ENCODE measurements at places on chromosomes 7 and 10. TPM values are rescaled to one million over a fixed set of nuclear protein-coding genes. Genes with fewer than 3 reads are reported as not detected.

AKR1C4 gene
- not detected for total RNA-seq

EZH2 gene
- total RNA-seq: 19.6 TPM

KLLN gene
- total RNA-seq: 2.6 TPM

CXCL12 gene
- not detected for total RNA-seq

PRLHR gene
- total RNA-seq: not detected

SLC13A1 gene
- not detected for total RNA-seq

ZNF680 gene
- total RNA-seq: 22.0 TPM

BICC1 gene
- not detected for total RNA-seq

TMEM254 gene
- 16.2 TPM for total RNA-seq

SNCG gene
- total RNA-seq: not detected

POLR2J2 gene
- 29.2 TPM for total RNA-seq

ITPRIP gene
- 26.1 TPM for total RNA-seq

HOXA4 gene
- 0.17 TPM for total RNA-seq

STRIP2 gene
- 0.35 TPM for total RNA-seq

PAPOLB gene
- 0.07 TPM for total RNA-seq

LEP gene
- total RNA-seq: not detected

LRRD1 gene
- total RNA-seq: not detected

WIPF3 gene
- not detected for total RNA-seq

RADIL gene
- total RNA-seq: not detected

SEMA3D gene
- not detected for total RNA-seq

FGL2 gene
- total RNA-seq: 5.7 TPM

PRSS37 gene
- not detected for total RNA-seq

RNF32 gene
- 2.9 TPM for total RNA-seq

ACTL6B gene
- not detected for total RNA-seq

EPDR1 gene
- 0.22 TPM for total RNA-seq

NPTX2 gene
- total RNA-seq: not detected

OIT3 gene
- not detected for total RNA-seq

TMEM236 gene
- total RNA-seq: 0.09 TPM

PLPP4 gene
- not detected for total RNA-seq

OLAH gene
- not detected for total RNA-seq

TUBB8 gene
- not detected for total RNA-seq

CDHR3 gene
- 0.56 TPM for total RNA-seq

CH25H gene
- not detected for total RNA-seq

C10orf62 gene
- total RNA-seq: not detected

GPNMB gene
- total RNA-seq: 1.1 TPM

Data from activated B cell treated with CpG ODN at 0.5 μM for 24 hours (primary cell).